Stomach (tissue), 19 donors: ENCODE measurements at places on chromosomes 3 and 15. TPM values are rescaled to one million over a fixed set of nuclear protein-coding genes. Genes with fewer than 3 reads are reported as not detected.

Gene EFCAB12
- 2.7 TPM for polyA plus RNA-seq

Gene EIF4A2
- polyA plus RNA-seq: 569 TPM

Gene PPIB
- 227 TPM for polyA plus RNA-seq

Gene TMEM266
- polyA plus RNA-seq: 2.0 TPM

Gene TF
- polyA plus RNA-seq: 0.68 TPM

Gene KCNAB1
- polyA plus RNA-seq: 0.43 TPM

Gene RASGRF1
- polyA plus RNA-seq: 0.10 TPM

Gene TJP1
- polyA plus RNA-seq: 13.0 TPM

Gene TMCO5A
- polyA plus RNA-seq: not detected

Gene MAP2K5
- 11.8 TPM for polyA plus RNA-seq
